ENCODE measurements at places on chromosomes 2 and 18. TPM values are rescaled to one million over a fixed set of nuclear protein-coding genes. Genes with fewer than 3 reads are reported as not detected.

The RNU2-63P gene
- 0.81 TPM for polyA plus RNA-seq

The SERPINB12 gene
- not detected for polyA plus RNA-seq

DNA sequence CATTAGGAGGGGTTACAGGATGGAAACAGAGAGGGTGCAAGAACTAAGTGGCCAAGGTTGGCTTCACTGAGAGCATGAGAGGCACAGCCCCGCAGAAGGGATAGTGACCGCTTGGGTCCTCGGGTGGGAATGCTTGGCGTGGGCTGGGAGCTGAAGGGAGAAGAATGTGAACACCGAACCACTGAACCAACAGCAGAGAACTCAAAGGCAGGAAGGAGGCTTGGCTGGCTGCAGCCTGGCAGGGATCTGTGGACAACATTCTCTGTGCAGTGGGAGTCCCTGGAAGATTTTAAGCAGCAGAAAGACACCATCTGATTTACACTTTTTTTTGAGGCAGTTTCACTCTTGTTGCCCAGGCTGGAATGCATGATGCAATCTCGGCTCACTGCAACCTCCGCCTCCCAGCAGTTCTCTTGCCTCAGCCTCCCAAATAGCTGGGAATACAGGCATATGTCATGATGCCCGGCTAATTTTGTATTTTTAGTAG lies 33.9 kb downstream of the SOWAHC start:
- no peak for DNase-seq

- no peak for DNase-seq
Observed at GRCh38 chr2:10240911-10241610, 61.6 kb upstream of the HPCAL1 start.

DNA sequence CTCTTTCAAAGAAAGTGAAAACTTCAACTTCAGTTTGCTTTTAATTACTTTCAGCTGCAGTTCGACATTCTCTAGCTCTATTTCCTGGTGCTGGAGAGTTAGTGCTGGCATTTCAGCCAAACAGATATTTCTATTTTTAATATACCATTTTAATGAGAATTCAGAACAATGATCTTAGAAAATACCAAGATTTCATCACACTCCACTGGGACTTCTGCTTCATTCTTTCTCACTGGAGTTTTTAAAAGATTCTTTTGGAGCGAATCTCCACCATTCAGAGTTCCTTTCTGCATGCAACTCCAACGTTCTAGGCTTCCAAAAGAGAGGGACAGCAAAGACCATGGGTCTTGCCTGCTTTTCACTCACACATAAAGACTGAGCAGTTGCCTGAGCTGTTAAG lies 94.2 kb downstream of the CABLES1 start:
- DNase-seq: no peak

- no peak for DNase-seq
Observed at GRCh38 chr2:26612522-26613240, 28.5 kb downstream of the CIB4 start.

GRCh38 chr2:101251844-101252407 lies 760 bp upstream of the CNOT11 start:
- DNase-seq: no peak

GRCh38 chr2:9030841-9031240 lies 27.4 kb upstream of the MBOAT2 start:
- no peak for DNase-seq

DNA sequence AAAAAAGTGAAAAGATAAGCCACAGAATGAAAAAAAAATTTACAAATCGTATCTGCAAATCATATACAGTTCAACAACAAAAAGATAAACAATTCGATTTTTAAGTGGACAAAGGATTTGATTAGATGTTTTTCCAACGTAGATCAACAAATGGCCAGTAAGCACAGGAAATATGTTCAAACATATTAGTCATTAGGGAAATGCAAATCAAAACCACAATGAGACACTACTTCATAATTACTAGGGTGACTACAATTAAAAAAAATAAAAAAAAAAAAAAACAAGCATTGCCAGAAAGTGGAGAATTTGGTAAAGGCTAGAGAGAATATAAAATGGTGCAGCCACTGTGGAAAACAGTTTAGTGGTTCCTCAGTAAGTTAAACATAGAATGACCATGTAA lies 38.3 kb upstream of the RNU4ATAC start:
- no peak for DNase-seq

DNA sequence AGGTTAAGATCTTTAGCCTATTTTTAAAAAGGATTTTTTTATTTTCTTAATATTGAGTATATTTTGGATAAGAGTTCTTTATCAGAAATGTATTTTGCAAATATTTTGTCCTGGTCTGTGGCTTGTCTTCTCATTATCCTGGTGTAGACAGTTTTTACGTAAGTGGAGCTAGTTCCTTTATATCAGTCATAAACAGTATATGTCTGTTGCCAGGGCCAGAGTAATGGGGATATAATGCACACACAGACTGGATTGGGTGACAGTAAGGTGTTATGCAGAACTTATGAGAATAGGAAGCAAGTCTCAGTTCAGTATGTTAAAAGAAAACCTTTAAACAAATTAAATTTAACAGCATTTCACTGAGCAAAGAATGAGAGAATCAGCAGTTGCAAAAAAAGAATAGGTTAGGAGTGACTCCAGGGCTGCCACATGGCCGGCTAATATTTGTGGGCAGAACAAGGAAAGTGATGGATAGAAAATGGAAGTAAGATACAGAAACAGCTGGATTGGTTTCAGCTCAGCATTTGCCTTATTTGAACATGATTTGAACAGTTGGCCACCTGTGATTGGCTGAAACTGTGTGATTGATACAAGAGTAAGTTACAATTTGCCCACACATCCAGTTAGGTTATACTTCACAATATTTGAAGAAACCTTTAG lies 61.1 kb upstream of the ZNG1B start:
- DNase-seq: no peak

- no peak for DNase-seq
Observed at GRCh38 chr18:36476433-36476832, 178.9 kb downstream of the FHOD3 start.

All from left renal pelvis (tissue), 4 donors.